Kidney tubule cell (primary cell): ENCODE measurements at places on chromosomes 11 and 22.

DNA sequence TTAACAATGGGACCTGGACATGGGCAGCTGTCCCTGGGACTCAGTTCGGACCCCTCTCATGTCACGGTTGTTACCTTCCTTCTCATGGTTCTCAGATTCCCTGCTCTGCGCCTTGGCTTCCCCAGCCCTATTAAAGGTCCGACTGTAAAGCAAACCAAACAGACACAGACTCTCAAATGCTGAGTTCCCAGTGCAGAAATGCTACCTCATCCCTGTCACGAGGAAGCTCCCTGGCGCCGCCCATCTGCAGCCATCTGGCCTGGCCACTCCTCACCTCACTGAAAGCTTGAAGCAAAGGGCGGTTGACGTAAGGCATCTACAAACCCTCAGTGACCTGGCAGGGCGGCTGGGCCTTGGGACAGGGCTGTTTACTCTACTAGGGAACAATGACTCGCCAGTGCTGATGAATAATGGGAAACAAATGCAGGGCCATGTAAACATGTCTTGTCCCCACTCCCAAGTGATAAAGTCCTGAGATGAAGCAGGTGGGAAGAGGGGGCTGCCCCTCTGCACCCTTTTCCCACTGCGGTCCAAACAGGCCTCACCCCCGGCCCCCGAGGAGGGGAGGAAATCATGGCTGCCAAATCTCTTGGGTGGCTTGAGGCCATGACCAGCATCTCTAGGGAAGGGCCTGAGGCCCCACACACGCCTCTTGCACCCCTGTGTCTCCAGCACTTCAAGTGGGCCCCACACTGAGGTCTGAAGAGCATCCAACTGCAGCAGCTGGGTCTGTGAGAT is 49.3 kb downstream of the SCUBE1 start:
- peak; percentile 50 for DNase-seq

DNA sequence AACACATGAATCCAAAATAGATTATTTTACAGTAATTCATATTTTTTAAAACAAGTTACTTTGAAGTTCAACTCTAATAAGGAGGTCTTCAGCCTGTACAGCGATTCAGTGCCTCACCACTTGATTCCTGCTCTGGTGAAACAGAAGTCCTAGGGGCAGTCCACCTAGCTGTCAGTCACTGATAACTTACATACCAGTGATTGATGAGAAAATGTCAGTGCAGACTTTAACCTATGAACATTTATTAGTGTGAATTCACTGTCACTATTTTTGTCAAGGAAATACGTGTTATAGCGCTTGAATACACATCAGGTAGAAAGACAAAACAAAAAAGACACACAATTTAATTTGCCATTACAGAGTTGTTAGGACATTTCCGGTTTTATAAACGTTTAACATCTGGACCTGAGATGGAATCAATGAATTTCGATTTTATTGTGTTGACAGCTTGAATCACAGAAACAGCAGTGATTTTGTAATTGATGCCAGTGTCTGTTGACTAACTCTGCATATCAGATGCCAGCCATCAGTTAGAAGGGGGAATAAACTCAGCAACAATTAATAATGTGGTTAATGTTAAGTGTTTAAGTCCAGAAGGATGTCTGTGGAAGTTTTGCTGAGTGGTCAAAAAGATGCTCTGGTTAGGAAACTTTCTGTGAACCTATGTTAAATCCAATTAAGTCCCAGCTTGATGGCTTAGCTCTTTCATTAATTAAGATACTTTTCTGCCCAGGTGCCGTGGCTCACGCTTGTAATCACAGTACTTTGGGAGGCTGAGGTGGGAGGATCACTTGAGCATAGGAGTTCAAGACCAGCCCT is 34.5 kb downstream of the ELF5 start:
- DNase-seq, result no peak

DNA sequence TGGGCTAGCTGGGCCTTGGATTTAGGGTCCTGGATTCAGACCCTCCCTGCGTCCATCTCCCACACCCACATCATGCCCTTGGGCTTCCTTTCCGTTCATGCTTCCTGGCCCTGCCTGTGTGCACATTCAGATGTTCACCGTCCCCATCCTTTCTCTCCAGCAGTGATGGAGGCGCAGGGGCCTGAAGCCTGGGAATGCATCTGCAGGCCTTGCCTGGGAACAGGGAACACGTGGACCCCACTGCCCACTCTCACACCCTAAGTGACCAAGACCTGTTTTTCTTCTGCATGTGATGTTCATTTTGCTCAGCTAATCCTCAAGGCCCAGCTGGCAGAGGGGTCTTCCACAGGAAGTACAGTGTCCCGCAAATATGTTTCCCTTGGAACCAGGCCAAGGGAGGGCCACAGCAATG is 91.6 kb upstream of the PARVA start:
- no peak for DNase-seq

DNA sequence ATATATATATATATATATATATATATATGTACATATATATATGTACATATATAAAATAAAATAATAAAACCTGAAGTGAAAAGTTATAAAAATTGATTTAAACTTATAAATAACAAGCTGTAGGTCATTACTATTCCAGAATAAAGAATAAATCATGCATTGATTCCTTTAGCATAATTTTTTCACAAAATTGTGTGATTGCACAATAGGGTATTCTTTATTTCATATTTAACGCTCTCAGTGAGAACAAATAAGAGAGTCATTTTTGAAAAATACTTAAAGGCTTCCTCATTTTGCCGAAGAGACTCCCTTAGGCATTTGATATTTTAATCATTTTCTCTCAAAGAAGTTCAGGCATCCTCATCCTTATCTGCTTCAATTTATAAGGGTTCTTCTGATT is 41.3 kb upstream of the API5 start:
- no peak for DNase-seq

GRCh38 chr11:129705933-129706332 is 109.7 kb upstream of the TMEM45B start:
- no peak for DNase-seq

- no peak for DNase-seq
These were observed 77.3 kb upstream of the ARFGAP3 start for GRCh38 chr22:42934338-42934737.

DNA sequence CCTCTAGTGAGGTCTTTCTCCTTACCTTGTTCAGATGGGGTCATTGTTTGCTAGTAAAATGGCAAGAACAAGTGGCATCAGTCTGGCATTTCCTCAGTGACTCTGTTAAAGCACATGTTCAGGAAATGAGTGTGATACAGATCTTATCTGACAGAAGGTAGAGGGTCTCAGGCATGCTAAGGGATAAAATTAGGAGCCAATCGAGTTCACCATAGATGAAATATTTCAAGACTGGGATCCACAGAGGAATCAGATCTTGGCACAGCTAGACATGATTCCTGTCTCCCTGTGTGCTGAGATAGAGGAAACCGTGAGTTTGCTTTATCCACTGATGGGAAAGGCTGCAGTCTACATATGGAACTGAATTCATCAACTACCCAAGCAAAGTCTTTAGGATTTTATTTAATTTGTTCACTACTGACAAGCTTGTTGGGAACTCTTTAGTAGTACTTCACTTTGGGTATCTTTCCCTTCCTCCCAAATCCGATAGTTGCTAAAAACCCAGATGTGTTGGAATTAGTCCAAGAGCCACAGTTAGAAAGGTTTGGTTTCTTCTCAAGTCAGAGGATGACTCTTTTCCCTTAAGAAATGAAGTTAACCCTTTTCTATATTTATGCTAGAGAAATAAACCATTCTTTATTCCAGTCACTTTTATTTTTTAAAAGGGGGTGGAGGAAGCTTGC is 18.4 kb downstream of the FAM118B start:
- DNase-seq, result no peak

DNA sequence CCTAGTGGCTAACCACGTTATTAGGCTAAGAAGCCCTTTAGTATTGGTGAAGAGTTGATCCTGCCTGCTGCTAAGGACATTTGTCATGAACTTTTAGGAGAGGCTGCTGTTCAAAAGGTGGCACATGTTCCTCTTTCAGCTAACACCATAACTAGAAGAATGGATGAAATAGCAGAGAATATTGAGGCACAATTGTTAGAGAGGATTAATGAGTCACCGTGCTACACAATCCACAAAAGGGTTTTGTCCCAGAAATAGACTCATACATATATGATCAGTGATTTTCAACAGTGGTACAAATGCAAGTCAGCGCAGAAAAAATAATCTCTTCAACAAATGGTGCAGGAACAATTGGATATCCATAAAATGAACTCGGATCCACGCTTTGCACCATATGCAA is 7.0 kb upstream of the MSANTD2 start:
- DNase-seq, result no peak

- DNase-seq, result peak; percentile 59
These were observed 1.9 kb upstream of the ROBO4 start for GRCh38 chr11:124899383-124900145.

DNA sequence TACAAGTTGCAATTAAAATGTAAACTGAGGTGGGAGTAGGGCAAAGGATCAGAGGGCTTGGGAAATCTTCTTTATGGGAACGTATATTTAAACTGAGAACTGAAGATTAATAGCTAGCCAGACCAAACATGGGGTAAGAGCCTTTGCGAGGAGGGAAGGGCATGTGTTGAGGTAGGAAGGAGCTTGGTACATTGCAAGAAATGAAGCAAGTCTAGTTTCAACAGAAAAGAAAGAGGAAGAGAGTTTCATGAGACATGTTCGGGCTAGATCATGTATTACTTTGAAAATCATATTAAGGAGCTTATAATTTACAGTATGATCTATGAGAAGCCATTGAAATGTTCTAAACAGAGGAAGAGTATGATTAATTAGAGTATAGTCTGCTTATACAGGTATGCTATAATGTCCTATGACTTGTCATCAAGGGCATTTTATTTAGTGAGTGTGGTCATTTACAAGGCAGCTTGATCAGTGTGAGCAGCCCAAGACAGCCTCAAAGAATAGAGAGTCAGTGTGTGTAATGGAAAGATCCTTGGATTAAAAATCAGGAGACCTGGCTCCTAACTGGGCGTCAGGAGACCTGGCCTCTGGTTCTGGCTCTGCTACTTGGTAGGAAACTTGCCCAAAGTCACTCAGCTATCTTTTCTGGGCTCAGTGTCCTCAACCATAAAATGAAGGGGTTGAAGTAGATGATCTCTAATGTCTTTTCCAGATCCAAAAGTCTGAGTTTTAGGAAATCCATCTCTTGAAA is 10.9 kb downstream of the GAS2 start:
- no peak for DNase-seq

GRCh38 chr22:31734512-31734911 is 15.4 kb downstream of the PRR14L start:
- DNase-seq, result peak; percentile 77

- no peak for DNase-seq
These were observed 543.9 kb downstream of the OPCML start for GRCh38 chr11:132988411-132988810.

DNA sequence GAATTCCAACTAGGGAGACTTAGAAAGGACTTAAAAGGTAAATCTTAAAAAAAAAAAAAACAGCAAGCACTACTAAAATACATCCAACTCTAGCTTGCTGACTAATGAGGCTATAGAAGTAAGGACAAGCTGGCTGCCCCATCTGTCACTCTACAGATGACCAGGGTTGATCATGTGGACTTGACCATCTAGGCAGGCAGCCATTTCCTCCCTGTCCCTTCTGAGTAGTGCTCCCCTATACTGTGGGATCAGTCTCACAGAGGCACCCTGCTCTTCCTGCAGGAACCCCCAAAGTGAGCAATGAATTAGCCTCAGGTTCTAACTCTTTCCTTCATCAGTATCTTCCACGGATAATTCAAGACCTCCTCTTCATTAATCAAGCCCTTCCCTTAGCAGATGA is 12.3 kb downstream of the SLC1A2 start:
- DNase-seq, result no peak

DNA sequence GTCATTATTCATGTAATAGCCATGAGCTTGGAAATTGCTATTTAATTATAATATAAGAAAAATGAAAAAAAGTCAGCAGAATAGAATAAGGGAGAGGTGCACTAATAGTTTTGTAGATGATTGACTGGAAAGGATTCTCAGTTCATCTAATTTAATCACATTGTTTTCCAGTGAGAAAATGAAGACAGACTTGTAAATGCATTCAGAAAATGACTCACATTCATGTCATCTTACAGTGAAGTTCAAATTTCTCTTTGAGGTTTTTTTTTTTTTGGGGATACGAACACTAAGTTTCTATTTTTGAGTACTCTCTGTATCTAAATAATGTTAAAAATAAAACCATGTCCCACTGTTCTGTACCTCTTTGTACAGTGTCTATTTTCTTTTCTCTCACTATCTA is 18.5 kb upstream of the OR4A16 start:
- DNase-seq, result no peak

DNA sequence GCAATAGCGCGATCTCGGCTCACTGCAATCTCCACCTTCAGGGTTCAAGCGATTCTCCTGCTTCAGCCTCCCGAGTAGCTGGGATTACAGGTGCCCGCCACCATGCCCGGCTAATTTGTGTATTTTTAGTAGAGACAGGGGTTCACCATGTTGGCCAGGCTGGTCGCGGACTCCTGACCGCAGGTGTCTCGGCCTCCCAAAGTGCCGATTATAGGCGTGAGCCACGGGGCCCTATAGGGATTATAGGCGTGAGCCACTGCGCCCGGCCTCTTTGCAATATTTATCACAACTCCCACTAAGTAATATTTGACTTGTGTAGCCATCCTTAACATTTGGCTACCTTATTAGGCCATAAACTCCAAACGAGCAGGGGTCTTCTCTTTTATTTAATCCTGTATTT is 879 bp upstream of the CUL5 start:
- DNase-seq, result no peak

- no peak for DNase-seq
These were observed 8.8 kb downstream of the TXN2 start for GRCh38 chr22:36472689-36473088.

DNA sequence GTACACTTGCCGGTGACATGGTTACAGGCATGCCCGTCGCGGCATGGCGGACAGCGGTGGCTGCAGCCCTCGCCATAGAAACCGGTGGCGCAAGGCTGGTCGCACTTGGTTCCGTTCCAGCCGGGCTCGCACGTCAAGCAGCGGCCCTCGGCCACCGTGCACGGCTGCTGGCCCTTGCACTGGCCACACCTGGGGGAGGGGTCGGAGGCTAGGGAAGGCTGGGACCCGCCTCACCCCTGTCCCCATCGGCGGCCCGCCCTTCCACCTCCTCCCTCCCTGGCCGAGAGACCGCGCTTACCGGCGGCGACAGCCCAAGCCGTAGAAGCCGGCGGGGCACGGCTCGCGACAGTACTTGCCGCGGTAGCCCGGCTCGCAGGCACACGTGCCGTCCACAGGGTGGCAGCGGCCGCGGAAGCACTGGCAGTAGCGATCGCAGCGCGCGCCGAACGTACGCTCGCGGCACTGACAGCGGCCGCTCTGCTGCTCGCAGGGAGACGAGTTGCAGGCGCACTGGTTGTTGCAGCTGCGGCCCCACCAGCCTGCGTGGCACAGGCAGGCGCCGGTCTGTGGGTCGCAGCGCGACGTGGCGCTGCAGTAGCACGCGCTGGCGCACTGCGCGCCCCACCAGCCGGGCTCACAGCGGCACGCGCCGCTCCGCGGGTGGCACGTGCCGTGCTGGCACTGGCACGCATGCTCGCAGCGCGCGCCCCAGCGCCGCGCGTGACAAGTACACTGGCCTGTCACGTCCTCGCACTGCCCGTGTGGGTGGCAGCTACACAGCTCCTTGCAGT is 6.7 kb downstream of the SCARF2 start:
- peak; percentile 65 for DNase-seq

- no peak for DNase-seq
These were observed 11.1 kb upstream of the MS4A2 start for GRCh38 chr11:60077216-60077817.
